Inflammatory macrophage treated with lipopolysaccharide for 1 hour (primary cell): ENCODE measurements at places on chromosomes 13 and 19.

GRCh38 chr13:63855457-63856118 is 2439.9 kb upstream of the PCDH20 start:
- no peak for DNase-seq

- no peak for DNase-seq
Observed at GRCh38 chr13:51249770-51250741, 27.9 kb downstream of the FAM124A start.

- DNase-seq = no peak
Observed at GRCh38 chr13:51416107-51416506, 36.7 kb downstream of the INTS6 start.

- DNase-seq = peak; percentile 34
Observed at GRCh38 chr13:79393564-79394249, 12.3 kb downstream of the RBM26 start.

DNA sequence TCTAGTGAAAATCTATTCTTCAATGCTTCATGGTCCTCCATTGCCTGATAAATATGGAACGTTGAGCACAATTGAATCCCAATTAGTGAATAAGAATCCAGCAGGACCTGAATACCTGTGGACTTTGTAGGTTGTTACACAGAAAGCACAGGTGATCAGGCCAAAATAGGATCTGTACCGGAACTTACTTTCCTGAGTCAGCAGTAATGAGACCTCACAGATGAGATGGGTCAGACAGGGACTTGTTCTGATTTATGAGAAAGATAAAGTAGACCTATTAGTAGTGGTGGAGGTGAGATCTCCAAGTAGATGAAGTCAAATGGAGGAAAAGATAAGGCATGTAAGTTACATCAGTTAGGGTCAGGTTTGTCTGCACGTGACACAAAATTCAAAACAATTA is 351.1 kb downstream of the MTUS2 start:
- DNase-seq = no peak

- DNase-seq = no peak
Observed at GRCh38 chr19:14985133-14985532, 5.5 kb upstream of the SLC1A6 start.

DNA sequence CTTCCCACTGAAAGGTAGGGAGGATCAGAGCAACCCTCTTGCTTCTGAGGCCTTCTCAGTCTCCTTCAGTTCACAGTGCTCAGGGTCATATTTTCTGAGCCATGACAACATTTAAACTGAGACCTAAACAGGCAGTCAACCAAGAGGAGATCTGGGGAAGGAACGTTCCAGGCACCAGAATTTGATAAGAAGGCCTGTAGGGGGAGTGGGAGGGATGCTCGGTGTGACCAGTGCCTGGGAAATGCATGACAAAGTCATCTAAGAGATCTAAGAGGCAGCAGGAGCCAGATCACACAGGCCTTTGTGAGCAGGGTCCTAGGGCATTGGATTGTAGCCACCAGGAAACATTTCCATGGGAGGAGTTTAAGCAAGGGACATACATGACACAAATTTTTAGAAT is 71.6 kb downstream of the SHISA2 start:
- DNase-seq = no peak

DNA sequence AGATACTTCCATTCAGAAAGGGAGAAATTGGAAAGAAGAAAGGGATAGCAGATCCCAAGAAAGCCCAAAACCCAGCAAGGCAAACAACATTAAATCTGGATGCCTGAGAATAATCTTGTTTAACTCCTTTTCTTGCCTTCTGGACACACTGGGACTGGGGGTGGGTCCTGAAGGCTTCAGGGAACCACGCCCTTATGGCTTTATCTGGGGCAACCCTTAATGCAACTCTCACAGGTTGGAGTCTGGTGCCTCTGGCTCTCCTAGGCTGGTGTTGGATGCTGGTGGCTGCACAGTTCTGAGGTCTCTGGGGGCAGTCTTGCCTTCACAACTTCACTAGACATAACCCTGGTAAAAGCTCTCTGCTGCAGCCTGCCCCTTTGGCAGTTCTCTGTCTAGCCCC is 27.9 kb downstream of the PAN3 start:
- no peak for DNase-seq

GRCh38 chr13:62702502-62702901 is 1286.9 kb upstream of the PCDH20 start:
- DNase-seq = no peak

DNA sequence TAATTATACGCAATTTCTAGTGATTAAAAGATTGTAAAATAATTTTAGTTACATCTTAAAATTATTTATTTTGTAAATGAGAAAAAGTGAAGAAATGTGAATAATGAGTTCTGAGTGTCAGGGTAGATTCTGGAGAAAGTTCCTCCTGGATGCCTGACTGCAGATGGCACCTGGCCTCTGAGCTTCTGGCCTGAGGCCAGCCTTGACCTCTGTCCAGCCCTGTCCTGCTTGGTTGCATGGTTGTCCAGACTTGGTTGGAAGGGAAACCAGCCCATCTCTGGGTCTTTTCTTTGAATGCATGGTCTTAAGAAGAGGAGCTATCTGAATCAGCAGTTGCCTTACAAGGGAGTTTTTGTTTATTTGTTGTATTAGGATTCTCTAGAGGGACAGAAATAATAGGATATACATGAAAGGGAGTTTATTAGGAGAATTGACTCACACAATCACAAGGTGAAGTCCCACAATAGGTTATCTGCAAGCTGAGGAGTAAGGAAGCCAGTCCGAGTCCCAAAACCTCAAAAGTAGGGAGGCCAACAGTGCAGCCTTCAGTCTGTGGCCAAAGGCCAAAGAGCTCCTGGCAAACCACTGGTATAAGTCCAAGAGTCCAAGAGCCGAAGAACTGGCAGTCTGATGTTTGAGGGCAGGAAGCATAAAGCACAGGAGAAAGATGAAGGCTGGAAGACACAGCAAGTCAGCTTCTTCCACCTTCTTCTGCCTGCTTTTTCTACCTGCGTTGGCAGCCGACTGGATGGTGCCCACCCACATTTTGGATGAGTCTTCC is 385.8 kb downstream of the ZNF536 start:
- no peak for DNase-seq

GRCh38 chr13:42707586-42707985 is 73.8 kb upstream of the FAM216B start:
- DNase-seq = no peak

DNA sequence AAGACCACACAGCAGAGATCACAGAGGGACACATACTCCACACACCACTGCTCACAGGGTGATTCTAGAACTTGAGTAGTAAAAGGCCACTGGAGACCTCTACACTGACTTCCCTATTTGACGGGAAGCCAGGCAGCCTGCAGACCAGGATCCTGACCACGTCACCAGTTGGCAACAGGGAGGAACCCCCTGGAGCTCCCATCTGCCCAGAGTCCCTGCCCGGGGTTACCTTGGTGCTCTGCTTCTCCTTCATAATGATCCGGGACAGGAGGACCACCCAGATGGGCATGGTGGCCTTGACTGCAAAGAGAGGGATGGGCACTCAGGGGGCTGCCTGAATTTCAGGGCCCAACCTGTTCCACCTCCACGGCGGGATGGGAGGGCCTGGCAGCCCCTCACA is 932 bp downstream of the SLC35E1 start:
- peak; percentile 42 for DNase-seq

DNA sequence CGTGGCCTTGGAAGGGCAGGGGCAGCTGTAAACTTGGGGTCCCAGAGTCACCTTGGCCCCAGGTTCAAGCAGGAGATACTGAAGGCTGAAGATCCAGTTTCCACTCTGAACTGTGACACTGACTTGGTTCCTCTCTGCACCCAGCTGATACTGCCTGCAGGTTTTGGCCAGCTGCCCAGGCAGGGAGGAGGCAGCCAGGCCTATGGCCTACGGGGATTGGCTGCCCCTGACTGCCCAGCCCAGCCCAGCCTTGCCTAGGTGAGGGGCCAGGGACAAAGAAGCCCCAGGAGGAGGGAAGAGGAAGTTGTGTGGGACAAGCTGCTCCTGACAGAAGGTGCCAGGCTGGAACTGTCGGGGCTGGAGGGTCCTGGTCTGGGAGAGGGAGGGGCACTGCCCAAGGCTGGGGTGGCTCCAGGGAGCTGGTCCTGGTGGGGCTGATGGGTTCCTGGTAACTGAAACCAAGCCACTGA is 51.7 kb upstream of the CYP4F8 start:
- DNase-seq = no peak

GRCh38 chr13:106998664-106999063 is 430.7 kb upstream of the ARGLU1 start:
- DNase-seq = no peak

DNA sequence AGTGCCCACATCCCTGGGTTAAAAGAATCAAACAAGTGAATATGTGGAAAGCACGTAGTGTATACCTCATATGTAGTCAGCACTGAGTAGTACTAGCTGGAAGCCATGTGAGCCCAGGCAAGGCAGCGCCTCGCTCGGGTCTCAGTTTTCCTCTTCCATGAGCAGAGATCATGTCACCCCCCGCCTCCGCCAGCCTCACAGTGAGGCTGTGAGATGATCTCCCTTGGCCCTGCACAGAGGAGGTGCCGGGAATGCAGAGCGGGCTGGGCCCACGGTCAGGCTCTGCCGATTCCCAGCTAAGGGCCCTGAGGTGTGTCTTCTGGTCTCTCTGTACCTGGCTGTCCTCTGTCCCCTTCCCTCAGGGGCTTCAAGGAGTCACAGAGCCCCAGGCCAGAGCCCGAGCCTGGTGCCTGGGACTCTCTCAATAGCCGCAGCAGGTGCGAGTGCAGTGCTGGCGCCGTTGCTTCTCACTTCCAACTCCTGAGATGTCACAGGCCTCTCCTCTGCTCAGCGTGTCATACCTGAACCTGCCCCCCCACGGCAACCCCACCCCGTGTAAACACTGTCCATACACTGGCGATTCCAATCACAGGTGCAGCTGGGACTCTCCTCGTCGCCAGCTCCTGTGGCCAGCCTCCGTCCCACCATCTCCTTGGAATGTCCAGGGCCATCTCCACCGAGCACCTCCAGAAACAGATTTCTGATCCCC is 26.9 kb downstream of the DPF1 start:
- DNase-seq = no peak

DNA sequence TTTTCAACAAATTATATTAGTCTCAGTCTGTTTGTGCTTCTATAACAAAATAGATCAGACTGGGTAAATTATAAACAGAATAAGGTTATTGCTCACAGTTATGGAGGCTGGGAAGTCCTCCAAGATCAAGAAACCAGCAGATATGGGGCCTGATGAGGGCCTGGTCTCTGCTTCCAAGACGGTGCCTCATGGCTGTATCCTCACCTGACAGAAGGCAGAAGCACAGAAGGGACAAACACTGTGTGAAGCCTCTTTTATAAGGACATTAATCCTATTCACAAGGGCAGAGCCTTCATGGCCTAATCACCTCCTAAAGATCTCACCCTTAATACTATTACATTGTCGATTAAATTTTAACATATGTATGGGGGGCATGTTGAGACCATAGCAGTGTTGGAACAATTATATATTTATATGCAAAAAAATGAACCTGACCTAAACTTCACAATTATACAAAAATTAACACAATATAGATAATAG is 12.7 kb downstream of the F10 start:
- no peak for DNase-seq

GRCh38 chr19:19321141-19321577 is 530 bp downstream of the MAU2 start:
- peak; percentile 38 for DNase-seq

GRCh38 chr13:33744589-33745369 is 73.2 kb upstream of the RFC3 start:
- DNase-seq = no peak

DNA sequence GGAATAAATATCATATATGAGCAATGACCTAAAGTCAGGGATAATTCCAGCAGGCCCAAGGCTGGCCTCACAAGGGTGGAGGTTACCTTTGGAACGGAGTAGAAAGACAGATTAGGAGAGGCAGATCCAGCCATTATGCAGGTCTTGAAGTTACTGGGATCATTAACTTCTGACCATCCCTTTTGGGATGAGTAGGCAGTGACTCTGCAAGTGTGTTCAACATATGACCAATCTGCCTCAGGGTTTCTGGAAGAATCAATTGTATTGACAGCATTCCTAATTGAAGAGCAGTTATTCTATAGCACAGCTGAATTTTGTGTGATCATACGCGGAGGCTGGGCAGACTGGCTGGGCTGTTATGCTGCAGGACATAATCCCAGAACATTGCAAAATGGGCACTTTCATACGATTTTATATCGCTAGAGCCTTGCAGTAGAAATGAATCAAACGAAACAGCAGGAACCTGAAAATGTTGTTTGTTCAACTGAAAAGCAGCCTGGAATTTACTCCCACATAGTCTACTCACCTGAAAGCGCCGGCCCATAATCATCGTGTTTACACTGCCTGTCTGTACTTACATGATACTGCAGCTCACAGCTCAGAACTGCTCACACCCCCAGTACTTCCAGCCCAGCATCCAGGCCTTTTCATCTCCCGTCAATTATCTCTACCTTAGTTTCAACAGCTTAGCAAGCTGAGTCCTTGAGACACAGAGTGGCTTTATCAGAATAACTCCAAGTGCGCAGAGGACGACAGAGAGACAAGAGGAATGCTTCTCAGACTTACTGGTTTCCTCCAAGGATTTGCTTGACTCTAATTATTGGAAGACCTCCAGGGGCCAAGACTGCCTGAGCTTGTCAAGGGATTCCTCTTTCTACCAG is 556.1 kb downstream of the EFNB2 start:
- no peak for DNase-seq

DNA sequence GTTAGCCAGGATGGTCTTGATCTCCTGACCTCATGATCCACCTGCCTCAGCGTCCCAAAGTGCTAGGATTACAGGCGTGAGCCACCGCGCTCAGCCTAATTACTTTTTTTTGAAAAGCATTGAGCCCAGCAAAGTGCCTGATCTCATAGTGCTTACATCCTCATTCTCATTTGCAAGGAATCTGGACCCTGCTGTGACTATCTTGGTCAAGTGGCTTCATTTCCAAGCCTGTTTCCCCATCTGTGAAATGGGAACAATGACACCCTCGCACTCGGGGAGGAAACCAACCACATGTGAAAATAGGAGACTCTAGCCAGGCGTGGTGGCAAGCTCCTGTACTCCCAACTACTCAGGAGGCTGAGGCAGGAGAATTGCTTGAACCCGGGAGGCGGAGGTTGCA is 1.6 kb upstream of the PLEKHA4 start:
- DNase-seq = peak; percentile 55

DNA sequence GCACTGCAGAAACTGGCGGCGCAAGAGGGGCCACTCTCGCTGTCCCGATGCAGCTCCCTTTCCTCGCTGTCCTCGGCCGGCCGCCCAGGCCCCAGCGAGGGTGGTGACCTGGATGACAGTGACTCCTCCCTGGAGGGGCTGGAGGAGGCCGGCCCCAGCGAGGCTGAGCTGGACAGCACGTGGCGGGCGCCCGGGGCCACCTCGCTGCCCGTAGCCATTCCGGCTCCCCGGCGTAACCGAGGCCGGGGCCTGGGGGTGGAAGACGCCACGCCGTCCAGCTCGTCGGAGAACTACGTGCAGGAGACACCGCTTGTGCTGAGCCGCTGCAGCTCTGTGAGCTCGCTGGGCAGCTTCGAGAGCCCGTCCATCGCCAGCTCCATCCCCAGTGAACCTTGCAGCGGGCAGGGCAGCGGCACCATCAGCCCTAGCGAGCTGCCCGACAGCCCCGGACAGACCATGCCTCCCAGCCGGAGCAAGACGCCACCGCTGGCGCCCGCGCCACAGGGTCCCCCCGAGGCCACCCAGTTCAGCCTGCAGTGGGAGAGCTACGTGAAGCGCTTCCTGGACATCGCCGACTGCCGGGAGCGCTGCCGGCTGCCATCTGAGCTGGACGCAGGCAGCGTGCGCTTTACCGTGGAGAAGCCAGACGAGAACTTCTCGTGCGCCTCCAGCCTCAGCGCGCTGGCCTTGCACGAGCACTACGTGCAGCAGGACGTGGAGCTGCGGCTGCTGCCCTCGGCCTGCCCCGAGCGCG is 12.4 kb downstream of the C19orf25 start:
- no peak for DNase-seq
